ENCODE measurements at places on chromosomes 4 and X.

DNA sequence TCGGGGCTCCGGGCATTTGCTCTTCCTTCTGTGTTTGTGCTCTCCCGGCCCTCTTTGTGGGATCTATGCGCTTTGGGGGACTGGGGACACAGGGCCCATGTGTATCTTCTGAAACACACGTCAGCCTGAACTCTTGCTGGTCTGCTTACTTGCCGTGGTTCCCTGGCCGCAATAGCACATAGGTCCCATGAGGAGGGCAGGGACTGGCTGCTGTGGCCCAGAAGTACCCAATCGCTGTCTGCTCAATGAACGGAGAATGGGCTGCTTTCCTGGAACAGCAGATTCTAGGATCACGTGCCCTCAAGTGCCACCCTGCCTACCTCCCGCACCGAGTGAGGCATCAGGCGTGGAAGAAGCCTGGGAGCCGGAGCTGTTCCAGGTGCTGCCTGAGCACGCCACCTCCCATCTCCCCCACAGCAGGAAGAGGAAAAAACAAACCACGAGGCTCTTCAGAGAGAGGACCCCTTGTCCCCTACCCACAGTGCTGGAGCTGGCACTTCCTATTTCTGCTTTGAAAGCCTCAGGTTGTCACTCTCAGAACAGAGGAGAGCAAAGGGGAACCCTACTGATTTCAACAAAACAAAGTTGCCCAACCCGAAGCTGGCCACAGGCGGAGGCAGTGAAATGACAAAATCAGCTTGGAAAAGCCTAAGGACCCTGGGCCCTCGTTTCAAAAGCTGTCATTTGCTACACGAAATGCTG, 3.8 kb downstream of the G6PD start:
- peak; percentile 8 for DNase-seq

DNA sequence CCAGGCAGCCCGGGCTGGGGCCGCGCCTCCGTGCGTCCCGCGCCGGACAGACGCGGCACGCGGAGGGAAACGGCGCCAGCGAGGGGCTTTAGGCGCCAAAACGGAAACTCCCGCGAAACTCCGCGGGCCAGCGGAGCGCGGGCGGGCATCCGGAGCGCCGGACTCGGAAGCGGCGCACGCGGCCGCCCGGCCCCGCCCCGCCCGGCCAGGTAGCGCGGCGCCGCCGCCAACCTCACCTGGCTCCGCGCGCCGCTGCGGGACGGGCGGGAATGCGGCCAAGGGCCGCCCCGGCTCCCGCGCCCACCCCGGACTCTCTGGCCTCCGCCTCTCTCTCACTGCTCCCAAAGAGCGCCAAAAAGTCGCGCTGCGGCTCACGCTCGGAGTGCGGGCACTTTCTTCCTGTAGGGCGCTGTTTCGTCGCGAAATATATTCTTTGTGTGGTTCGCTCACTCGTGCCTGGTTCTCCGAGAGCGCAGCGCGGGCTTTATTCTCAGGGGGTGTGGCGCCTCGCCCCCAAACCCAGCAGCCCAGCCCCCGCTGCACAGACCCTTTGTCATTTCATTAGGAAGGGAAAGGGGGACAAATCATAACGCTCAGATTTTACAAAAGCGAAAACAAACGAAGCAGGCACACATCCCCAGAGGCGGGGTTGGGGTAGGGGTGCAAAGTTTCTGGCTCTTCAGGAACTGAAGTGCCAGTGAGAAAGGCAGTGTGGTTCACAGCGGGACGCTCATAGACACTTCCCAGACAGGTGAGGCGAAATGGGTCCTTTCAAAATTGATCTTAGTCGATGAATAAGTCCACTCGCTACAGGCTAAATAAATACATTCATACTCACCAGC, 961 bp upstream of the MBNL3 start:
- no peak for DNase-seq

DNA sequence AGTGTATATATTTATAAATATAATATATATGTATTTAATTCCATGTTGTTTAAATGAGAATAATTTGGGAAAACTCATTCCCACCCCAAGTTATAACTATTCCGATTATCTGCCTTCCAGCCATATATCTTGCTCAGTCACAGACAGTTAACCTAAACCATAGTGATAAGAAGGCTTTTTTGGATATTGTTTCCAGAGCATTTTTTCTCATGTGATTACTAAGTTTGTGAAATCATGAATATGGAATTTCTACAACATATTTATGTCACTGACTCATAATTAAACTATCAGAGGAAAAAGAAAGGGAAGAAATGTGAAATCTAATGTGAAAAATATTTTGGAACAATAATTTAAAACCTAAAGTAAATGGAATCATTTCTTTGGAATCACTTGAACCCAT, 1163.5 kb upstream of the PABPC4L start:
- no peak for DNase-seq

DNA sequence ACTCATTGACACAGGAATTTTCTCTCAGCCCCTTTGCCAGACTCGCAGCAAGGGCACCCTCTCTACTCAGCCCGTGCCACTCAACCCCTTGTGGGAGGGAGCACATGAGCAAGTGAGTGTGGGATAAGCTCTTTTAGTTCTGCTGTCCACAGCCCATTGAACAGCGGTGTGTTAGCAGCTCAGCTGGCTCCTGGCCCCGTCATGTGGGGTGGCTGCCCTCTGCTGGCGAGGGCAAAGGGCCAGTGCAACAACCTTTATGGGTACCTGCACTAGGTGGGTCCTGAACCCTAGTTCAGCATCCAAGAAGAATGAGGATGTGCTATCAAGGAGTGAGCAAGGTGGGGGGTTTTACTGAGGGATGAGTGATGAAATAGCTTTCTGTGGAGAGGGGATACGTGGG, 85.0 kb upstream of the ZNF81 start:
- DNase-seq: peak; percentile 0
